ENCODE measurements at places on chromosomes 3 and 15.

DNA sequence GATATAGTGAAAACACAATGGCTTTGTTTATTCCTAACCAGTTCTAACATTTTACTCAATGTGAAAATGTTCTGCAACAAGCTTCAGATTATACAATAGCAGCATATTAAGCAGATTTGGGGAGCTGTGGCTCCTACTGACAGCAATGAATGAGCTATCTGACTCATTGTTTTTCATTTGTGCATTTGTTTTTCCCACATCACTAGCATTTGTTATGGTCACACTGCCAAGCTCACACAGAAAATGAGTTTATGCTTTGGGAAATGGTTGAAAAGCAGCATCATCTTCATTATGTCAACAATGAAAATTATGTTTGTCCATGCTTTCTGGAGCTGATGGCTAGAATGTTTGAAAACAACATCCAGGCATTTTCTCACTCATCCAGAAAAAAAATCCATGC, 53.5 kb downstream of the ZPLD1 start:
- DNase-seq: no peak

- no peak for DNase-seq
These were observed 119.3 kb upstream of the CHD2 start for GRCh38 chr15:92780843-92781242.

DNA sequence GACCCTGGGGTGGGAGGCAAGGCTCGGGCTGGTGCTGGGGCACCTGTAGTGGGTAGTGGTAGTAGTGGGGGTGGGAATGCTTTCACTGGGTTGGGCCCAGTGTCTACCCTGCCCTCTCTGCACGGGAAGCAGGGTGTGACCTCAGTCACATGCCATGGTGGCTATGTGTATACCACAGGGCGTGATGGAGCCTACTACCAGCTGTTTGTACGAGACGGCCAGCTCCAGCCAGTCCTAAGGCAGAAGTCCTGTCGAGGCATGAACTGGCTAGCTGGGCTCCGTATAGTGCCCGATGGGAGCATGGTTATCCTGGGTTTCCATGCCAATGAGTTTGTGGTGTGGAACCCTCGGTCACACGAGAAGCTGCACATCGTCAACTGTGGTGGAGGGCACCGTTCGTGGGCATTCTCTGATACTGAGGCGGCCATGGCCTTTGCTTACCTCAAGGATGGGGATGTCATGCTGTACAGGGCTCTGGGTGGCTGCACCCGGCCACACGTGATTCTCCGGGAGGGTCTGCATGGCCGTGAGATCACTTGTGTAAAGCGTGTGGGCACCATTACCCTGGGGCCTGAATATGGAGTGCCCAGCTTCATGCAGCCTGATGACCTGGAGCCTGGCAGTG, 5.2 kb downstream of the DALRD3 start:
- DNase-seq: no peak

DNA sequence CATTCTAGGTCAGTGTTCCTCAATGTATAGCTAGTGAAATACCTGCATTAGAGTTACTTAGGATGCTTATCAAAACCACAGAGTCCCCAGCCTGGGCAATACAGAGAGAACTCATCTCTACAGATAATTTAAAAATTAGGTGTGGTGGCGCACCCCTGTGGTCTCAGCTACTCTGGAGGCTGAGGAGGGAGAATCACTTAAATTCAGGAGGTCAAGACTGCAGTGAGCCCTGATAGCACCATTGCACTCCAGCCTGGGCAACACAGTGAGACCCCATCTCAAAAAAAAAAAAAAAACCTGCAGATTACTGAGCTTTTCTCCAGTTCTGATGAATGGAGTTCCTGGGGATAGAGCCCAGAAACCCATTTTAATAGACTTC, 10.1 kb upstream of the MINDY2 start:
- peak; percentile 47 for DNase-seq

- no peak for DNase-seq
These were observed 293.8 kb downstream of the MEX3B start for GRCh38 chr15:81751816-81752545.

- peak; percentile 39 for DNase-seq
These were observed 162.4 kb upstream of the CGNL1 start for GRCh38 chr15:57213862-57214261.
